Activated CD4-positive, alpha-beta T cell treated with anti-CD3 and anti-CD28 coated beads, Interleukin-2, amount 50 U/mL, for 16 hours (primary cell): ENCODE measurements at places on chromosomes 7 and 10.

DNA sequence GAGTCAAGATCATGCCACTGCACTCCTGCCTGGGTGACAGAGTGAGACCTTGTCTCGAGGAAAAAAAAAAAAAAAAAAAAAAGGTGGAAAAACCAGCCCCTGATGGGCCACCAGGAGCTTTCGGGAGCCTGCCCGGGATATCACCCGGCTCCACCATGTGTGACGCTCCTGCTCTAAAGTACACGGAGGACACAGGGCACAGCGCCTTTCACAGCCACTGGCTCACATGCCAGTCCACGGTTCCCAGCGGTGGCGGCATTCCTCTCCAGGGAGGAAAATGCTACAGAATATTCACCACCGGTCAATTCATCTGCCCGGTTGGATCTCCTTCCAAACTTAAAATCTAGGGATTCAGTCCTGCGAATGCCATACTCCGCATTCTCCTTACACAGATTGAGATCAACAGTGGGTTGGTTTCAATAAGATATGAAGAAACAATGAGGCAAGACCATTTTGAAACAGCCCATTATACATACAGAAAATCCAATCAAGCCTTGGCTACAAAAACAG lies 81.2 kb downstream of the CTBP2 start:
- no peak for DNase-seq

- DNase-seq = peak; percentile 21
These were observed 44.2 kb upstream of the TMEM213 start for GRCh38 chr7:138753610-138754009.

DNA sequence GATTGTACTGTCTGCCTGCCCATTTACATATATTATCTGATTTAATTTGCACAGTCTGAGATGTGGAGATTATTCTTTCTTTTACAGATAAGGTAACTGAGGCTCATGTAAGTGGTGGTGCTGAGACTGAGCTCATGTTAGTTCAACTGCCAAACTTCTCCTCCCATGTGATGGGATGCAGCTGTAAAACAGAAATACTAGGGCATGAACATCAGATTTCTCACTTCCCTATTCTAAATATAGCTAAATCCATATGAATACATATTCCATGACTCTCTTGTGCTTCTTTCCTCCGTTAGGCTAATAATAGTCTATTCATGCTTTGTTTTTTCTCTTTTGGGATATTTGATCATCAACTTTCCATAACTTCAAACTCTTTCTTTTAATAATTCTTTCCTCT lies 84.7 kb downstream of the PTPRZ1 start:
- no peak for DNase-seq

- DNase-seq = no peak
These were observed 288.6 kb downstream of the NEBL start for GRCh38 chr10:20608503-20608902.

GRCh38 chr10:65183236-65183635 lies 1662.0 kb downstream of the REEP3 start:
- DNase-seq = no peak

- no peak for DNase-seq
These were observed 502.2 kb downstream of the ARL4A start for GRCh38 chr7:13189668-13190067.

GRCh38 chr10:132663666-132664365 lies 122.1 kb downstream of the NKX6-2 start:
- DNase-seq = no peak

DNA sequence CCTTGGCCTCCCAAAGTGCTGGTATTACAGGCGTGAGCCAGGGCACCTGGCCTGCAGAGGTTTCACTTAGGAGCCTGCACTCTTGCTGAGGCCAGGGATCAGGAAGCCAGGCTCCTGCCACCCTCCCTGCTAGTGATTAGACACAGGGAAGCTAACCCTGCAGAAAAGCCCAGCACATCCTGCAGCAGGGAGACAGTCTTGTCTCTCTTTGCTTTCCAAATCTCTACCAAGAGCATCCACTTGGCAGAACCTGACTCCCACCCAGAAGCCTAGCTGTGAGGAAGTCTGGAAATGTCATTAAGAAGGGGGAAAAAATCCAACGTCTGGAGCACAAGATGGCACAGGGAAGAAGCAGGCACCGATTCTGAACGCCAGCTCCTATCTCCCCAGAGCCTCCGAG lies 8.0 kb upstream of the FAM171A1 start:
- DNase-seq = no peak

- DNase-seq = no peak
These were observed 210.5 kb upstream of the SHH start for GRCh38 chr7:156022483-156023459.

DNA sequence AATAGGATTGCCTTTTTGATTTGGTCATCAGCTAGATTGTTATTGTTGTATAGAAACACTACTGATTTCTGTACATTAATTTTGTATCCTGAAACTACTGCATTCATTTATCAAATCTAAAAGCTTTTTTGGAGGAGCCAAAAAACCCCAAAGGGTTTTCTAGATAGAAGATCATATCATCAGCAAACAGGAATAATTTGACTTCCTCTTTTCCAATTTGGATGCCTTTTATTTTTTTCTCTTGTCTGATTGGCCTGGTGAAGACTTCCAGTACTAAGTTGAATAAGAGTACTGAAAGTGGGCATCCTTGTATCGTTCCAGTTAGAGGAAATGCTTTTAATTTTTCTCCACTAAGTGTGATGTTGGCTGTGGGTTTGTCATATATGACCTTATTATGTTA lies 10.6 kb upstream of the ENTPD7 start:
- DNase-seq = no peak

DNA sequence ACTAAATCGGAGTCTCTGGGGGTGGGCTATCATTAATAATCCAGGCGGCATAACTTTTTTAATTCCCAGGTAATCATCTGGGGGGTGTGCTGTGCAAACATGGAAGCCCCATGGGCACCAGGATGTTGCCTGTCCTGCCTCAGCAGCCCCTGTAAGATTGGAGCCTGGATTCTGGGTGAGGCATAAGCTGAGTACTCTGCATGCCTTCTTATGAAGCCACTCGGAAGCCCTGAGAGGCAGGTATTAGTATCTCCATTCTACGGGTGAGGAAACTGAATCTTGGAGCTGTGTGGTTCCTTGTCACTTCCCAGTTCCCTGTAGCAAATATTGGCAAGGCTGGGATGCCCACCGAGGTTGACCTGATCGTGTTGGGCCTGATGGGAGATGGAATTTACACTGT lies 7.4 kb upstream of the OPN4 start:
- no peak for DNase-seq

DNA sequence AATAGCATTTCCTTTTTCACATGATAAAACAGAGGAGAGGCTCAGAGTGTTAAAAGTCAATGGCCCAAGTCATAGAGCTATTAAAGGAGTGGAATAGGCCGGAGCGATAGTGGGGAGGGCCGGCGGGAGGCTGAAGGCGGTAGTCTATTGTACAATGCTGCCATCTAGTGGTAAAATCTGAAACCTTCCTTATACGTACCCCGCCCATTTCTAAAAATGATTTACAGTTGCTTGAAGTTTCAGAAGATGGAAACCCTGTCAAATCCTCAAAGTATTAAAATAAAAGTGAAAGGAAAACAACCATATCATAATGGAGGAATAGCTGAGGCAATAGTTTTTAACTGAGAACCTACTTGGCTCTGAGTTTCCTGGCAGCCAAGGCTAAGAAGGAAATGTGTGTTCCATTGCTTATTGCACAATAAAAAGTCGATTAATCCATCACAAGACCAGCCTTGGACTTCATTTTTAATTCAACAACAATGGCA lies 209.1 kb downstream of the CCSER2 start:
- peak; percentile 75 for DNase-seq

DNA sequence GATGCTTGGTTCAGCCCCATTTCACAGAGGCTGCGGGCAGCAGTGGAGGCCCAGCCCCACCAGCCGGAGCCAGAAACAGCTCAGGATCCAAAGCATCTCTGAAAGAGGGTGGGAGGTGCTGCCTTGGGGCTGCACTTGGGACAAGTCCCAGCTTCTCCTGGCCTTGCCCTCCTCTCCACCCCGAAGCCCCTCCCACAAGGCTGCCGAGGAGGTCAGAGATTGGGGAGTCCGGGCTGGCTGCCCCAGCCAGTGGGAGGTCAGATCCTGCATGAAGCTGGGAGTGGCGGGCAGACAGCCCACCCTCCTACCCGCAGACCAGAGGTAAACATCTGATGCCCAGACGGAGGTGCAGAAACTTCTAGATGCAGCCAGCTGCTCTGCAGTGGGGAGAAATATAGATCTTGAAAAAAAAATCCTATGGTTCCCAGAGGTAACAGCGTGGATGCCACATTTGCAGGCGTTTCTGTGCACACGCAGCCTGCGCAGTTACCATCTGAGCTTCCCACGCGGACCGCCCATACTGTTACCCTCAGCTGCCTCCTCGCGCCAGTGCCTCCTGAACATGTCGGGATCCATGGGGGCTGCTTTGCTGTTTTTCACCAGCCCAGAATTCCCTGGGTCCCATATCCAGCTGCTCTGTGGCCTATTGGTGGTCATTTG lies 36.9 kb upstream of the GNA12 start:
- no peak for DNase-seq

DNA sequence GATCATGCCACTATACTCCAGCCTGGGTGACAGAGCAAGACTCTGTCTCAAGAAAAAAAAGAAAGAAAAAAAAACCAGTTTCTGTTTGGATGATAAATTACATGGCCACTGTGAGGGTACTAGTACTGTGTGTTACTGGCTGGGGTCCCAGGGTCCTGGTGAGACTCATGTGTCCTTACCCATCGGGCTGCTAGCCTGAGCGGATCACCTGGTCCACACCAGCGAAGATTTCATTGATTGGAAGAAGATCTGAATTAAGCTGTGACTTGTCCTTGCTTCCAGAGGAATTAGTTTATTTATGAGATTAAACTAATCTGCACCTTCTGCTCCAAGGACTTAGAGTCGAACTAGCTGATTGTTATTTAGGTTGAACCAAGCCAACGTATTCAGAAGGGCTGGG lies 40.0 kb upstream of the BAMBI start:
- DNase-seq = no peak

- no peak for DNase-seq
These were observed 288.2 kb upstream of the SEMA3D start for GRCh38 chr7:85475071-85475470.

- DNase-seq = no peak
These were observed 51.6 kb downstream of the MKI67 start for GRCh38 chr10:128074589-128074988.

DNA sequence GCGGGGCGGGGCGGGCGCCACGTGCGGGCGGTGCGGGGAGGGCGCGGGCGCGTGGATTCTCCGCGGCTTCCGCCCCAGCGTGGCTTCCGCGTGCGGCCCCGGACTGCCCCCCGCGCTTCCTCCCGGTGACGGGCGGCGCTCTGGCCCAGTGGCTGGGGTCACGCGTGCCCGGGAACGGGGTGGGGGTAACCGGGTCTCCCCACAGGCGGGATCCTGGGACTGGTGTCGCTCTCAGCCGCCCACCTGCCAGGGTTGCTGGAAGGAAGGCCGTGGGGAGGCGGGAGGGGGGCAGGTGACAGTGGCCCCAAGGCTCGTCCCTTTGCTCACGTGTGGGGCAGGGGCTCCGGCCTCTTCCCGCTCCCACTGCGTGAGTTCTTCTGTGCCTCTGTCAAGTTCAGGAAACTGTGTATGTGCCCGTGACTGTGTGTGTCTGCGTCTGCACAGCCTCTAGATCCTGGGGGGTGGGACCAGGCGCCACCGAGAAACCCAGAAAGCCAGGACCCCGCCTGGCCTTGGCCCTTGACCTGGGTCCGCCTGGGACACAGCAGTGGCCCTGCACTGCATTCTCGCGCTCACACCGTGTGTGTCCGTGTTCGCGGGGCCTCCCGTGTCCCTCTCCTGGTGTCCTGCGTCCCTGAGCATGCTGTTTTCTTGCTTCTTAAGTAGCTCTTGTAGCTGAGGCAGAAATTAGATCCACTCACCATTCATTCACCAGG lies 919 bp downstream of the MAFK start:
- no peak for DNase-seq

DNA sequence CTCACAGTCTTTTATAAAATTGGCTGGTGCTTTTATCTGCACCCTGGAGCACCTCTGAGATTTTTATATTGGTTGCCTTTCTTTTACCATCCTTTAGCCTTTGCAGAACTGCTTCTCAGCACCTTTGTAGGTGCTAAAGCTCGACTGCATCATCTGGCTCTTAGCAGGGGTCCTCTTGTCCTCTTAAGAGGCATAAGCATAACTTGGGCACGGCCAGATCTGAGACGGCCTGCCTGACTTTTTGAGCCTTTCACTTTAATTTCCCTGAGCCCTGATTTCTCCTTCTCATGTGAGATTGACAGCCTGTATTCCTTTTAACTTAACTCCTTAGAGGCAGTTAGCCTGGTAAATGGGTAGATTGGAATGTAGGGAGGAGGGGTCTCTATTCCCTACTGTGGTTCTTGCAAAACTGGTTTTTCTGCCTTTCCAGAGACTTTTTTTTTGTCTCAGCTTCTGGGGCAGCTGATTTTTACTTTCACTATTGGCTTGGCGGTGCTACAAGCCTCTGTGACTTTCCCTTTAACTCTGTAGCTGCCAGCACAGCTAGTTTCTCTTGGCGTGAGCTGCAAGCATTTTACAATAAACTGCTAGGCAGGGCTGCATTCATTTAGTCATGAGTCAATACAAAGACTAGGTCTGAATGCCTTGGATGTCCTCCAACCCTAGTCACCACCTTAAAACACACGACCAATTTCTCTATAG lies 24.0 kb downstream of the ZPBP start:
- peak; percentile 44 for DNase-seq

DNA sequence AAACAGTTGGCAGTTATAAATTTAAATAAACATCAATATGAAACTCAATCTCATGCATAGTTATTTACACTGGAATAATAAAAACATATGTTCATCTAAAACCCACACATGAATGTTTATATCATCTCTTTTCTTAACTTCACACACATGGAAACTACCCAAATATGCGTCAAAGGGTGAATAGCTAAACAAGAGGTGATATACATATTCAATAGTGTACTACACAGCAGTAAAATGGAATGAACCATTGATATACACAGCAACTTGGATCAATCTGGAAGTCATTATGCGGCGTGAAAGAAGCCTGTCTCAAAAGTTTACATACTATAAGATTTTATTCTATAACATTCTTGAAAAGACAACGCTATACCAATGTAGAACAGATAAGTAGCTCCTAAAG lies 282.5 kb upstream of the POM121L12 start:
- DNase-seq = no peak

DNA sequence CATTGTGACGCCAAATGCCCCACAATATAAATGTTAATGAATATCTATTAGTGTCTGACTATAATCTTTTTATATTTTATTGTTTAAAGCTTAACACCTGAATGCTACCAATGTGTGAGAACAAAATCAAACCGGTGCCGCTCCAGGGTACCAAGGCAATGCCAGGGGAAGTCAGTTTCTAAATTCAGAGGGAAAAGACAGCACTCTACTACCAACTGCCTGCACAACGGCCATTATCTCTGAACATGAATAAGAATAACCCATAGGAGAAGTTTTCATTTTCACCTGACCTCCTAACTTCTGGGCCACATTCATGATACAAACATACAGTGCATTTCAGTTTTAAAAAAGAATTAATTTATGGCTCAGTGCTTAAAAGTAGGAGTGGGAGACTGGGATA lies 21.7 kb downstream of the USP6NL start:
- no peak for DNase-seq
